ENCODE measurements at places on chromosomes 12 and 14.

GRCh38 chr14:78608998-78609787 lies 439.0 kb downstream of the NRXN3 start:
- no peak for DNase-seq

DNA sequence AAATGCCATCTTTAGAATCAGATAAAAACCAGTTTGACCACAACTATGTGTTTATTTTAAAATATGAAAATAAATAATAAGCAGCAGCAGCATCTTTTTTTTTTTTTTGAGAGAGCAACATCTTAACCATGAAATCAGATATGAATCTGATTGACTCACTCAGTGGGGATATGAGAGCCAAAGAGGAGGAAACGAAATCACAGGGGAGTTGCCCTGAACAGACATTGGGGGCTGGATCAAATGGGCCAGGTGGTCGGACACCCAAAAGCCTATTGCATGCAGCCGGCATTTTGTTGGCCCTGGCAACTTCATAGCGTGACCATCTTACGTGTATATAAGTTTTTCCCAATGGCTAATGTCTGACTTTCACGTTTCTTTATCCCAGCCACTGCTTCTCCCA lies 321.1 kb downstream of the NPAS3 start:
- DNase-seq: no peak

DNA sequence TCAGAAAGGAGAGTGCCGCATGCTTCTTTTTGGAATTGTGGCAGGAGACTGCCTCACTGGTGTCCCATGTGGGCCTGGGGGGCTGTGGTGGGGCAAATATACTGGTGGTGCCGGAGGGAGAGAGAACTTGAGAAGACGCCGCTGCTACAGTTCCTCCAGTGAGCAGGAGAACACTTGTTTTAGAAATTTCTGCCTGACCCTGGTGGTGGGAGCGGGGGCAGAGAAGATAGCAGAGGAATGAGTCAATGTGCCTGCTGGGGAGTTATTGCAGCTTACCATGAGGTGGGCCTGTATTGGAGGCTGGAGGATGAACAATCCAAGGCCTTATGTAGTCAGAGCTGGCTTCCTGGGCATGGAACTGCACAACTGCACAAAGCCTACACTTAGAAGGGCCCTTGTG lies 211.8 kb downstream of the SNAPC1 start:
- no peak for DNase-seq

GRCh38 chr12:19978193-19978592 lies 390.1 kb upstream of the PDE3A start:
- DNase-seq: no peak

GRCh38 chr12:51622564-51622963 lies 31.5 kb downstream of the SCN8A start:
- no peak for DNase-seq

- no peak for DNase-seq
Observed at GRCh38 chr14:20905676-20906075, 14.5 kb downstream of the RNASE3 start.

DNA sequence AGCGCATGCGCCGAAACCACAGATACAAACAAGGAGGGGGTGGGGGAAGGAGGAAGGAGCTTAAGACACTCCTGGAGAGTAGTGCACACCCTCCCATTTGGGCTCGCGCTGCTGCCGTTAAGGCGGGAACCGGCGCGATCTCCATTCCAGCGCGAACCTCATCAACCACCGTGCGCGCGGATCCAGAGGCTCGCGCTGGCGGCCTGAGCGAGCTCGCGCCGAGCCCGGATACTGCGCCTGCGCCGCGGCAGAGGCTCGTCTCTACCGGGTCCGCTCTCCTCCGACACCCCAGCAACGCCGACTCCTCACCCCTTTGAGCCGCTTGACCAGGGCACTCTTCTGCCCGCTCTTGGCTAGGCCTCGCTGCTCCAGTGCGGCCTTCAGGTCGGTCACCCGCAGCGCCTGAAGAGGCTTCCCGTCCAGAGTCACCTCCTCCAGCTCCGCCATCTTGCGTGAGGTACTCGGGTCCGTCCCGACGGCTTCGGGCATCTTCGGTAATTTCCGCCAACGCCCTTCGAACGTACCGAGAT lies at the start of gene ACIN1:
ACIN1 (minus strand) TSS at position 471 of the 530 bp plus-strand sequence; CDS start at position 447, 24 bp downstream.
- DNase-seq: no peak

- no peak for DNase-seq
Observed at GRCh38 chr12:115998794-115999478, 278.6 kb downstream of the MED13L start.

- DNase-seq: no peak
Observed at GRCh38 chr14:63952053-63952932, 99.5 kb downstream of the SYNE2 start.

DNA sequence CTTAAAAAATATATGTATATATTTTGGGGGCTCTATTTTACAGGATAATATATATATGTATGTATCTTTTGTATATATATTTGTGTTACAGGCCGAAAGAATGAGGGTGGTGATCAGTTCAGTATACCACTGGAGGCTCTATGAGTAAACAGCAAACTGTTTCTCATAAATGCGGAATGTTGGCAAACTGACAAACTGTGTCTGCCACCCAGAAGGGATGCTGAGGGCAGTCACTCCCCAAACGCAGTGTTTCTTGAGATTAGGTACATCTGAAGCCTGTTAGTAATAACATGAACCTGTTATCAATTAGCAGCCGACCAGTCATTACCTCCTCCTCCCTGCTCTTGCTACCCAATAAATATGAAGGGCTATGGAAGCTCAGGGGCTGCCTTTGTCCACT lies 20.8 kb downstream of the TNFAIP2 start:
- DNase-seq: no peak

- DNase-seq: no peak
Observed at GRCh38 chr12:118541934-118542333, 165.6 kb downstream of the SUDS3 start.

DNA sequence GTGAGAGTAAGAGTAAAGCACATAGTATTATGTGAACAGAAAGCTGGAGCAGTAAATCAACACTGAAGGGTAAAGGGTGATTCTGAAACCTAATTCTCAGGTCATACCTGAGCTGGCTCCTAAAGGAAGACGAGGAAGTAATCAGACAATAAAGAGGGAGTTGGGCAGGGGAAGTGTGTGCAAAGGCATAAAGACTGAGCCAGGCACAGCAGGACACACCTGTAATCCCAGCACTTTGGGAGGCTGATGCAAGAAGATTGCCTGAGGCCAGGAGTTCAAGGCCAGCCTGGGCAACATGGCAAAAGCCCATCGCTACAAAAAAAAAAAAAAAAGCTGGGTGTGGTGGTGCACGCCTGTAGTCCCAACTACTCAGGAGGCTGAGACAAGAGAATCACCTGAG lies 9.6 kb downstream of the ARF3 start:
- DNase-seq: no peak

DNA sequence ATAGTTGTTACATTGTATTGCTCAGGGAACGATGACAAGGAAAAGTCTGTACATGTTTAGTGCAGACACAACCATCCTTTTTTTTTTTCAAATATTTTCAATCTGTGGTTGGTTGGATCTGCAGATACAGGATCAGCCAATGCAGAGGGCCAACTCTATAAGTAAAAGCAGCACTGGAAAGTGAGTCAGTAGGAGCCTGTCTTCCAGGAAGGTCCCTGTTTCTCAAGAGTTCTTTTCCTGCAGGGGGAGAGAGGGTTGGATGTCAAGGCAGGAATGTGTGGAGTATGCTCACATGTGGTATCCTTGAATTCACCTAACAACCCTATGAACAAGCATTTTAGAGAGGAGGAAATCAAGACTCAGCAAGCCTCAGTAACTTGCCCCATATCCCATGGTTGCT lies 409.1 kb downstream of the NPAS3 start:
- no peak for DNase-seq

DNA sequence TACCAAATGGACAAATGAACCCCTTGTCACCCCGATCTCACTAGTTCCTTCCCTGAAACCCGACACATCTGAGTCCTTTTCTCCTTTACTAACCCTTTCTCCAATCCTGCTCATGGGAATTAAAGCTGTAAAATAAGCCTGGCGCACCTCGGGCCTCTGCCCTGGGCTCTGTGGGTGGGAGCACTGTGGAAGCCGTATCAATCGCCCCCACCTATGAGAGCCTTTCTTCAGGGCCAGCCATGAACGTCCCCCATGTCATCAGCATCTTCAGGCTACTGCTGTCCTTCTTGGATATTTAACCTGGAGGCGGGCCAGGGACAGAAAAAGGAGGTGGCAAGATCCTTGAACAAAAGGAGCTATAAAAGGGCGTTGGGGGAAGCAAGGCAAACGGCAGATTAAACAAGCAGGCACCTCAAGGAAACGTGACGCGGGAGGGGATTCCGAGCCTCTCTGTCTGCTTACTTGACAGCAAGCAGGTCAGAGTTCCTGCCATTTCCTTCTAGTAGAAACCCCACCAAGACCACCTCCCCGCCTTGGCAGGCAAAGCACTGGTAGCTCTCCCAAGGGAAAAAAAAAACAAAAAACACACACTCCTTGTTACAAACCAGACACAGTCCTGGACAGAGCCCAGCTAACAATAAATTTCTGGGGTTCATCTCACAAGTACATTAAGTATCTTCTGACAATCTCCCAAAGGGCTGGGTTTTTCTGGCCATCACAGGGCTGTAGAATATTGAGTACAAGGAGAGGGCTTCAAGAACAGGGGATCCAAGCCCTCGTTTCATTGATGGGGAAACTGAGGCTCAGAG lies 62.9 kb downstream of the DPF3 start:
- no peak for DNase-seq

GRCh38 chr12:50174971-50175715 lies 8.0 kb upstream of the CERS5 start:
- DNase-seq: peak; percentile 10

DNA sequence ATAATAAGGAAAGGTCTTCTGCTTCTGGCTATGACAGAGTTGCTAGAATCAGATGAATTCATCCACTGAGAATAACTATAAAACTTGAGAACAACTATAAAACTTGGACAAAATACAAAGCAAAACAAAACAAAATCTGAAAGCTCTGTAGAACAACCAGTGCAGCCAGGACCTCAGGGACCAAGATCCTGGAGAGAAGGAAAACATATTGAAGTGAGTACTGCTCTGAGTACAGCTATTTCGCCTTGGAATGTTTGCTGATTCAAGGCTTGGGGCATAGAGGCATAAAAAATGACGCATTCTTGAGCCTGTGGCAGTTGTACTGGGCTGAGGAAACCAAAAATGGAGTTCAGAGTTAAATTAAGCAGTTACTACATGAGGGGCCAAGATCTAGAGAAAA lies 21.7 kb downstream of the FOXA1 start:
- no peak for DNase-seq

- no peak for DNase-seq
Observed at GRCh38 chr14:67360470-67361206, 510 bp downstream of the EIF2S1 start.

DNA sequence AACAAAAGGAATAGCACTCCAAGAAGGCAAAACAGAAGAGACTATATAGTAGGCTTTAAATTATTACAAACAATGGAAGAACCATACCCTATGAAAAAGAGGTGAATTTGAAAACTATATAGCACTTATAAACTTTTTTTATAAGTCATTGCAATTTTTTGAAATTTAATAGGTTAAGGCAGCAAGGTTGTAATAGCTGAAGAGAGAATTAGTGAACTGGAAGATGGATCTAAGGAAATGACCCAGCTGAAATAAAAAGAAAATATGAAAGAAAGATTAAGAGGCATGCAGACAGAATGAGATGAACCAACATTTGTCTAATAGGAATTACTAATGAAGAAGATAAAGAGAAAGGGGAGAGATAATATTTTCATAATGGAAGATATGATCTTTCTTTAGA lies 9.8 kb downstream of the TESC start:
- no peak for DNase-seq

GRCh38 chr14:95157048-95157326 lies 342 bp downstream of the DICER1 start:
- no peak for DNase-seq

GRCh38 chr14:88023658-88024187 lies 18.8 kb downstream of the GPR65 start:
- DNase-seq: no peak

DNA sequence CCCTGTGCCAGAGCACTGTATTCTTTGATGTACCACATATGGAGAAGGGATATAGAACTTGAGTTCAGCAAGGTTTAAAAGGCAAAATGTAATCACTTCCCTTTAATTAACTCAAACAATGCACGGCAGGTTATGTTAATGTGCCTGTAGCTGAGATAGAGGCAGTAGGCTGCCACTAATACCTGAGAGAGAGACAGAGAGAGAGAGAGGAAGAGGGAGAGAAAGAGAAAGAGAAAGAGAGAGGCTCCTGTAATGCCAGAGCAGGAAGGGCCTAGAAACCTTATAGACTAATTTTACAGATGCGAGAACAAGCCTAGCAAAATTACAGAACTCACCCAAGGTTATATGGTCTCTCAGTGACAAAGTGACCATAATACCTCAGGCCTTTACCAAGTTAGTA lies 679.8 kb downstream of the NRXN3 start:
- DNase-seq: no peak

DNA sequence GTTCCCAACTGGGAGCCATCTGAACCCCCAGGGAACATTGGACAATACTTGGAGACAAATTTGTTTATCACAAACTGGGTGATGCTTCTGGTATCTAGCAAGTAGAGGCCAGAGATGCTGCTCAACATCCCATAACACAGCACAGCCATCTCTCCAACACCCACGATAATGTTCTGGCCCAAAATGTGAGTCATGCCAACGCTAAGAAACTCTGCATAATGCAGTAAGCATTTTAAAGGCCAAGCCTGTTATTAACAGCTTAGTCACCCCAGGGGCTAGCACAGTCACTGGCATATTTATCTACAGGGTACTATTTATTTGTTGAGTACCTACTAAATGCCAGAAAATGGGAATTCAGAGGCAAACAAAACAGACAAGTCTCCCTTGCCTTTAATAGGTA lies 873.1 kb upstream of the TMEM132C start:
- DNase-seq: no peak

DNA sequence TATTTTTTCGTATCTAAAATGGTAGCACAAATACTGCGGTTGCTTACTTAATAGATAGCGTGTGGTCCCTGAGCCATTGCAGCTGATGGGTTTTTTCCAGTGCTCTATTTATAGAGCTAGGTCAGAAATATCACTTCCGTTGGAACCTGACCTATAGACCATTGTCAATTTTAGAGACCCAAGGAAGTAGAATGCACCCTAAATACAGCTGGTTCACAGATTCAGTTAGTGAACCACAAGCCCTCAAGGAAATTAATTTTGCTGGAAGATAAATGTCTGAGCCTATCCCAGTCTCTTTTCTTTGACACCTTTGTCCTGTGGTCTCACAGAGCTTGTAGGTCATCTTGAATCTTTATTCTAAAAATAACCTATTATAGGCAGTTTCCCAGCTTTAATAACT lies 391.0 kb downstream of the ZFP36L1 start:
- no peak for DNase-seq

GRCh38 chr12:102182635-102183034 lies 15.0 kb downstream of the PMCH start:
- DNase-seq: no peak
